Endothelial cell of umbilical vein (primary cell): ENCODE measurements at places on chromosomes 3 and 15. TPM values are rescaled to one million over a fixed set of nuclear protein-coding genes. Genes with fewer than 3 reads are reported as not detected.

Gene SPATA16
- not detected in 2 replicates for polyA plus RNA-seq

Gene MYO5C
- 4.2 and 7.5 TPM in 2 replicates for polyA plus RNA-seq

DNA sequence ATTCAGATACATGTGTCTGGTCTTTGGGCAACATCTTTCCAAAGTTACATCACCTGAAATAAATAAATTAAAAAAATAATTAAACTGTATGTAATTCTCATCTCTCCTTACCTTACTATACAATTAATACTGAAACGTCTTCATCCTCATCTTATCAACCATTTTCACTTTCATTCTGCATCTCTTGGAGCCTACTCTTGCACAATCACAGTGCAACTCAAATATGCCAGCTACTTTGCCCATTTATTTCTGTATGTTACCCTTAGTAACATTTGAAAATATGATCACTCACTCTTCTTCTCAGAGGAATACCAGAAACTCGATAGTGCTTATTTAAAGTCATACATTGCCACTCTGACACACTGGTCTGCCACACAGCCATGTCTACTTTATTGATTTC is 1357.1 kb upstream of the CADM2 start:
- no peaks in the 10 kb centered on the region for H3K27me3 ChIP-seq
- H3K27ac ChIP-seq, result no peak overlapping the region
- no peaks in the 10 kb centered on the region for H3K36me3 ChIP-seq
- H3K4me1 ChIP-seq, result no peaks in the 10 kb centered on the region
- no peak for DNase-seq

Gene GNB4
- 22.2 and 30.3 TPM in 2 replicates for polyA plus RNA-seq

- H3K4me3 ChIP-seq, result no peak overlapping the region
- no peaks in the 10 kb centered on the region for H3K36me3 ChIP-seq
- H3K4me1 ChIP-seq, result no peaks in the 10 kb centered on the region
- H3K27me3 ChIP-seq, result no peaks in the 10 kb centered on the region
Observed at GRCh38 chr15:88433046-88433685, 34.0 kb downstream of the MRPL46 start.
